IPS-NIHi11 (cell line): ENCODE measurements at places on chromosomes 1 and 21.

- peak; percentile 64 for DNase-seq
These were observed 9.8 kb downstream of the EDN2 start for GRCh38 chr1:41474490-41475271.

DNA sequence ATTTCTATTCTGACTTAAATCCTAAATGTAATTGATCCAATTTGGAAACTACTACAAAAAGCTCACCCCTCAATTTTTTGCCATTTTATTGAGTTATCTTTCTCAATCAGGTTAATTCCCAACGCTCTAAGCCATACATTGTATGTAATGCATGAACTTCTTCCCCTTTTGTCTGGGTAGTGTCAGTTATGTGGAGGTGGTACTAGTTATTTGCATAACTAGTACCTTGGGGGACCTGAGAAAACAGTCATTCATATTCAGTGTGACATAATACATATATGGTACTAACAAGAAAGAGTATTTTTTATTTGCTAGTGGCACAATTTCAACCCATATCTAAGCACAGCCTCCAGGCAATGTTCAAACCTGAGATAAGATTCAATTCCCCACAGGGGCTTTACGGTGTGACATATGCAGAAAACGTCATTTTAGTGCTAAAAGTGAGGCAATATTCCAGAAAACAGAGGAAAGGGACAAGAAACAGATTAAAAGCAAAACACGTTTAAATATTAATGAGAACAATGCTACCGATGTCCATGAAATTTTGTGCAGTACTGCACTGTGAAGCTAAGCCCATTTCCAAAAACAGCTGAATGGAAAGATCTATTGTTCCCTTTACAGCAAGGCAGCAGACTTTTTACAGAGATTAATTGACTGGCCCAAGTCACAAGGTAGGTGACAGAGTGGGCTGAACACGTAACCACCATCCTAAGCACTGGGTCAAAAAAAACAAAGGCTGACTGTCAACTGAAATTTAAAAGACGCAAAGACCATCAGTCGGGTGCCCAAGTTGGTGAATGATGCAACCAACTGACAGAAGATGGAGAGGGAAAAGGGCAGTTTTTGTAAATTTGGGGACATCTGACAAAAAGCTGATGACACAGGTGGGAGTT, 1.4 kb downstream of the HLCS start:
- no peak for DNase-seq

DNA sequence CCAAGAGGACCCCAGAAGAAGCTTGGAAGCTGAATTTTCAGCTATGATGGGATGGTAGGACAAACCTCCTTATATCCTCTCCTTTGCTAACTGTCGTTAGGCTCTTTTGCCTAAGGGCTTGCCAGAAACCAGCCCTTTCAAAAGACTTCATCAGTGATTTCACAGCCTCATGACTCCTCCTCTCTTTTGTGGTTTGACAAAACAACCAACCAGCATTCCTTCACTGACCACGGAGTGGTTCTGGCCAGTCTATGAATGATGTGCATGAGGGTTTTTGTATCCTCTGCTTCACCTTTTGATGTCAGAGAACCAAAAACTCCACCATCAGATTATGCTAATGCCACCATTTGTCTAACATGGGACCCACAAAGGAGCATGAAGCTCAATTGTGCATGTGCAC, 116.9 kb upstream of the COA6 start:
- DNase-seq: no peak

DNA sequence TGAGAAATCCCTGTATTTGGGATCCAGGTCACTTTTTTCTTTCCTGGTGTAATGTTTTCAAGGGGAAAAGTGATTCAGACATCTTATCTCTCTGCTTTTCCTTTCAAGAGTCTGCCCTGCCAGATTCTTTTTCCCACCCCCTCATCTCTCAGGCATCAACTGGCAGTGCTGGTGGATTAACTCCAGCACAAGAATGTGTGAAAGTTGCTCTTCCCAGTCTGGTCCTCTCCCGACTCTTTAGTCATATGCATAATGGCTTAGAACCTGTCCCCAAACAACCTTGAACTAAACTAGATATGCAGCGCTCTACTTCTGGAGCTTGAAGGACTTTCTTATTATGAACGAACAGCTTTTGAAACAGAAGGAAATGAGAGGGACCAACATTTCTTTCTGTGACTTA, 88.5 kb downstream of the SLC44A5 start:
- peak; percentile 6 for DNase-seq

- DNase-seq: no peak
These were observed 9.7 kb upstream of the UMODL1 start for GRCh38 chr21:42061195-42061985.

DNA sequence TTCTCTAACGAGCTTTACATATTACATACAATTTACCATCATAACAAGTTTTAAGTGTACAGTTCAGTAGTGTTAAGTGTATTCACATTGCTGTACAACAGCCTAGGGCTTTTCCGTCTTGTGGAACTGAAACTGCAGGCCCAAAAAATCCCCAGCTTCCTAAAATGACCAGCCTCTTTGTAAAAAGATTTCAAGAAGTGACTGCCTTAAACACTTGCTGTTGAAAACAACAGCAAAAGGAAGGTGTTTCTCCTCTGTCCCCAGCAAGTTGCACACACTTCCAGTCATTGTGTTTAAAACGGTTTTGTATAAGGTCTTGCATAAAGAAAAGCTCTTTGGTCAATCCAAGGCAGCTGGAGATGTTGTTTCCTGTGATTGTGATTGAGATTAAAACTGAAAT, 16.0 kb upstream of the GBP1 start:
- no peak for DNase-seq

- no peak for DNase-seq
These were observed 64.6 kb upstream of the TARBP1 start for GRCh38 chr1:234543442-234544086.

DNA sequence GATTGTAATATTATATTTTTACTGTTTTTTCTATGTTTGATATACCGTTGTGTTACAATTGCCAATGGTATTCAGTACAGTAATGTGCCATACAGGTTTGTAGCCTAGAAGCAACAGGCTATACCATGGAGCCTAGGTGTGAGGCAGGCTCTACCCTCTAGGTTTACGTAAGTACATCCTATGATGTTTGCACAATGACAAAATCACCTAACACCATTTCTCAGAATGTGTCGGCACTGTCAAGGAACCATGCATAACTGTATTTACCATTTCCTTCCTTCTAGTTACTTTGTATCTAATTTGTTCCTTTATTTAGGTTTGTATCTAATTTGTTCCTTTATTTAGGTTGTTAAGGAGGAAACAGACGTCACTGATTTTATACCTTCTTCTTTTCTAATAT, 9.9 kb downstream of the NPHP4 start:
- DNase-seq: no peak

DNA sequence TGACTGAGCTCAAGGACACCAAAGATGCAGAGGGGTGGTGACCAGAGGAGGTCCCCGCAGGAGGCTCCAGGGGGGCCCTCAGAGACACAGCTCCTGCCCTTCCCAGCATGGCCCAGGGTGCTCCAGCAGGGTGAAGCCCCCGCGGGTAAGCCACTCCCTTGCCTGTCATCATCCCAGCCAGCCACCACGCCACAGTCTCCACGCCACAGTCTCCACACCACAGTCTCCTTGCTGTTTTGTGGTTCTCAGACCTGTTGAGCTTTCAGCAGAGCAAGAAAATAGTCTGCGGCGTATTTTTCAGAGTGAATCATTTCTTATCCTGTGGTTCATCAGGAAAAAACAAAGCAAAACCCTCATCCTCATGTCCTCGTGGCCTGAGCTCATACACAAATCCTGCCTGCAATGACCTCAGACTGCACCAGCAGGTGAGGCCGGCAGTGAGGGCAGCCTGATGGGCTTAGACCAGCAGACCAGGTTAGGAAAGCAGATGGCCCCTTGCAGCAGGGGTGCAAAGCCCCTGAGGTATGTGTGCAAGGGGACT, 25.7 kb upstream of the ABCG1 start:
- DNase-seq: no peak

GRCh38 chr1:235941876-235942624, 75.3 kb upstream of the LYST start:
- DNase-seq: no peak

GRCh38 chr1:240351690-240352089, 260.0 kb downstream of the FMN2 start:
- DNase-seq: no peak

- DNase-seq: no peak
These were observed 5.6 kb downstream of the ZBTB8B start for GRCh38 chr1:32470431-32470830.

- DNase-seq: peak; percentile 53
These were observed 747 bp downstream of the ADAMTS1 start for GRCh38 chr21:26844258-26845065.

DNA sequence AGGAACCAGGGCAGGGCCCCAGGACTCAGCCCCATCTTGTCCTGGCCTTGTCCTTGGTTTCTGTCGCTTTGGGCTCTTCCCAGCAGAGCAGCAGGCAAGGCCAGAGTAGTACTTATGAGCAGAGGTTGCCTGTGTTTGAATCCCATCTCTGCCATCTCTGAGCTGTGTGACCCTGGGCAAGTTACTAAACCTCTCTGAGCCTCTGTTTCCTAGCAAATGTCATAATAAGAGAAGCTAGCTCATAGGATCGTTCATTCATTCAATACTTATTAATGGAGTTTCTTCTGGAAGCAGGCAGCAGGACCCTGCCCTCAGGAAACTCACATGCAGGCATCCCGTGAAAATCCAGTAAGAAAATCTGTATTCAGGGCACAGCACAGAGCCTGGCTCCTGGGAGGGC, 84.3 kb downstream of the FBXO2 start:
- no peak for DNase-seq

GRCh38 chr1:214979191-214979590, 103.3 kb upstream of the KCNK2 start:
- no peak for DNase-seq

- no peak for DNase-seq
These were observed 140.1 kb downstream of the MACF1 start for GRCh38 chr1:39344394-39345154.

DNA sequence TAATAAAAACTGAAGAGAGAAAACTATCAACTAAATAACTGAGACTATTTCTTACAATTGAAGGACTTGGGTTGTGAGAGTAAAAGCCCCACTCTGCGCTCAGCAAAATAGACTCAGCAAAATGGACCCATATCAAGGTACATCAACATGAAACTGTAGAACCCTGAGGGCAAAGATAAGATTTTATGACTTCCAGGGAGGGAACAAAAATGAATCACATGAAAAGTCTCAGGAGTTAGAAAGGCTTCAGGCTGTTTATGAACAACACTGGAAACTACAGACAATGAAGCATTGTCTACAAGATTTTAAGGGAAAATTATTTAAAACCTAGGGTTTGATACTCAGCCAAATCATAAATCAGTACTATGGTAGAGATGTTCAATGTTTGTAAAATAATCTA, 434.3 kb downstream of the PTPRC start:
- DNase-seq: no peak

DNA sequence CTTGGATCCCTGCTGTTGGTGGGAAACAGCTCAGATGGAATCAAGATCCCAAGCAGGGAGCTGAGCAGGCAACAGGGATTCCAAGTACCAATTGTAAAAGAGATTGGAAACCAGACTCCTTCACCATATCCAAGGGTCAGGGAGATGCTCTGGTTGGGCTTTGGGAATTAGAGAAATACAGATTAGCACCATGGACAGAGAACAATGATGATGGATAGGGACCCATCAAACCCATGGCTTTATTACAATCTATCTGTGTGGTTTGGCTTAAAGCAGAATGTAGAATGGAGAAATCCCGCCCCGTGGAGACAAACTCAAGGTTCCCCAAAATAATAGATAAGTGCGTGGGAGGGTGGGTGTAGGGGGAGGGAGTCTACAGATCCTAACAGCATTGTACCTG, 120.7 kb upstream of the CSF3R start:
- DNase-seq: no peak

DNA sequence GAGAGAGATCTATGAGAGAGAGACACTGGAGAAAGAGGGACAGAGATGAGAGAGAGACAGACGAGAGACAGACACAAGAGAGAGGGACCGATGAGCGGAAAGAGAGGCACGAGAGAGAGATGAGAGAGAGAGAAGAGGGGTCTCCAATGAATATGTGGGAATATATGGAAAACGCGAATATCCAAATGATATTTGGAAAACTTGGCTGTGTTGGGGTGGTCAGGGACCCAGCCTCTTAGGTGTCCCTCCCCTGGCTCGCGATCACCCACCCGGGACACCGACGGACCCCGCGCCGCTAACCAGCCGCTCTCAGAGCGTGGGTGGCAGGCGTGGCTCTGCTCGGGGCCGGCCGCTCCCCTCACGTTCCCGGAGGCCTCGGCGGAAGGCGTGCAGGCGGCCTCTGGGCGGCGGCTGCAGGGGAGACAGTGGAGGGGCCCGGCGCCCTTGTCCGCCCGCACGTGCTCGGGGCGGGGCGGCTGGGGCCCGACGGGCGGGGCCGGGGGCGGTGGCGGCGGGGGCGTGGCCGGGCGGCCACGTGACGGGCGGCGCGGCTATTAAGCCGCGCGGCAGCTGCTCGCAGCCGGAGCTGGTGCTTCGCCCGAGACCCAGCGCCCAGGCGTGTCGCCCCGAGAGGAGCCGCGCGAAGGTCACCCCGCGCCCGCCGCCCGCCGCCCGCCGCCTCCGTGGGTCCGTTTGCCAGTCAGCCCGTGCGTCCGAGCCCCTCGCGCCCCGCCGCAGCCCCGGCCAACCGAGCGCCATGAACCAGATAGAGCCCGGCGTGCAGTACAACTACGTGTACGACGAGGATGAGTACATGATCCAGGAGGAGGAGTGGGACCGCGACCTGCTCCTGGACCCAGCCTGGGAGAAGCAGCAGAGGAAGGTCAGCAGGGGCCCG, at the start of gene ACTN2:
Gene ACTN2, plus strand, starts transcription at position 583 of the 898 bp plus-strand sequence. Its CDS starts 175 bp downstream, at position 758.
- DNase-seq: peak; percentile 89

GRCh38 chr1:205377355-205377754, 20.6 kb upstream of the KLHDC8A start:
- no peak for DNase-seq

- no peak for DNase-seq
These were observed 34.4 kb downstream of the ZSWIM5 start for GRCh38 chr1:45172005-45172404.

DNA sequence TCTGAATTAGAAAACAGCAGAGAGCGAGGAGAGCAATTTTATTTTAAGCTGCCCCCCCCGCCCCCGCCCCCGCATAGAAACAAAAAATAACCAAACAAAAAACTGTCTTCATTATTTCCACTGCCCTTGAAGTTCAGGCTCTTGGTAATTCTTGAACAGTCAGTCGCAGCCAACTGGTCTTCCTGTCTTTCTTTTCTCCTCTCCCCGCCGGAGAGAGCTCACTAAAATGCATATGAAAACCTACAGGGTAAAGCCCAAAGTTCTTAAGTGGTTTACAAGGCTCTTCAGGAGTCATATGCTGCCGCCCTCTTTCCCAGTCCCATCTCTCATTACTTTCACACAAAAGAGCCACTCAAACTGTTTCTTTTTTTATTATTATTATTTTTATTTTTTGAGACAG, 1.1 kb upstream of the ANKRD35 start:
- no peak for DNase-seq
